ENCODE measurements at places on chromosomes 6 and 20.

DNA sequence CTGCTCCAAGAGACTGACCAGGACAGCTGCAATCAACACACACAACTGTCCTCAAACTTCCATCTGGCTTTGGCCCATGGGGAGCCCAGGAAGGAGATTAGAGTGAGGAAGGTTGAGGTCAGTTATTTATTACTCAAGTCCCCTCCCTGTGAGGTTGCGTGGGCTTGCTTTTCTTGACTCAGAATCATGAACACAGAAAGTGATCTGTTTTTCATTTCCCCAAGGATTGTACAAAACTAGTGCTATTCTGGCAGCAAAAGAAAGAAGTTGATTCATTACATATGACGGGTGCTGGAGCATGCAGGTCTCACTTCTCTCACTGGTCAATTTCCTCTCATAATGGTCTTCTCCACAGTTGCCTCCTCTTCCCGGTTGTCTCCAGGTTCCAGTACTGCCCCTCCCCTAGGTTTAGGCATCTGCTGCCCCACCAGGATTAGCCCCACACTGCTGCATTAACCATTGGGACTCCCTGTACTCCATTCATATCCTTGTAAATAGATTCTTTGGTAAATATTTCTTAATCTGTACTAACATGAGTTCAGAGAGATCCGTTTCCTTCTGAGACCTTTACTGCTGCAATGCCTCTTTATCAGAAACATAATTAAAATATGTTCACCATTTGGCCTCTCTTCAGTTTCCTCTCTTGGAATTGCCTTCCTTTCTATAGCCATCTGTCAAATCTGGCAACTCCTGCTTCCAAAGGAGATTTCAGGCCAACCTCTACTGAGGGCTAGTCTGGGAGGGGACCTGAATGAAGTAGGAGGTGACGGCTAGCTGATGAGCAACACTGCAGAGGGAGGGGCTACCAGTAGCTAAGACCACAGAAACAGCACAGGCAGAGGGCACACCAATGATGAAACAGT, 888.8 kb downstream of the QKI start:
- DNase-seq = no peak

GRCh38 chr6:103011605-103012004, 1618.1 kb downstream of the GRIK2 start:
- DNase-seq = no peak

DNA sequence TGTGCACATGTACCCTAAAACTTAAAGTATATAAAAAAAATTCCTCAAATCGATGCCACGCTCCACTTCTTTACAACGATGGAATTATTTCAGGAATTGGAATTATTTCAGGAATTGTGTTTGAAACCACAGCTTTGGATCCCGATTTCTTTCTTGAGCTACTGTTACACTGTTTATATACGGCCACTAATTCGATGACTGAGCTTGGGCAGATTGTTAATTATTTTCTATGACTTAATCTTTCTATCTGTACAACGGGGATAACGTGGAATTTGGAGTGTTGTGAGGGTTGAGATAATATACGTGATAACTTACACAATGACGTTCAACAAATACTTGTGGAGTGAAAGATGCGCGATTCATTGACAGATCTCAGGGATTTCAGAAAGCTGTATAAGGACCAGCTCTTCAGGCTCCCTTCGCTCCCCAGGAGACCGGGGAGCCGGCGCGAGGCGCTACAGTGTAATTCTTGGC, 171.3 kb downstream of the SLC16A10 start:
- no peak for DNase-seq

DNA sequence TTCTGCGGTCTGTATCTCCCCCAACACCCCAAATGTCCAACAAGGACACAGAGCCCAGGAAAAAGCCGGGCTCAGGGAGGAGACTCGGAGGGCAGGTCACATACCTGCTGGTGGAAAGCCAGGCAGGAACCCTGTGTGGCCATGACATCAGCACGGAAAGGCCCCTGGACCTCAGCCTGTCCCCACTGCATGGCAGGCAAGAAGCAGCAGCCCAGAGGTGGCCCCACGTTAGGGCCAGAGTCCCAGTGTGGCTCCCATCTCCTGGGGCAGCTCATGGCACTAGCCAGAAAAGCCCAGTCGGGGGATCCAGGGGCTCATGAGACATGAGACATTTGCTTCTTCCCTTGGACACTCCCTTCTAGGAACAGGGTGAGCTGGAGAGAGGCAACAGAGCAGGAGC, 258.7 kb downstream of the DLL1 start:
- DNase-seq = no peak

DNA sequence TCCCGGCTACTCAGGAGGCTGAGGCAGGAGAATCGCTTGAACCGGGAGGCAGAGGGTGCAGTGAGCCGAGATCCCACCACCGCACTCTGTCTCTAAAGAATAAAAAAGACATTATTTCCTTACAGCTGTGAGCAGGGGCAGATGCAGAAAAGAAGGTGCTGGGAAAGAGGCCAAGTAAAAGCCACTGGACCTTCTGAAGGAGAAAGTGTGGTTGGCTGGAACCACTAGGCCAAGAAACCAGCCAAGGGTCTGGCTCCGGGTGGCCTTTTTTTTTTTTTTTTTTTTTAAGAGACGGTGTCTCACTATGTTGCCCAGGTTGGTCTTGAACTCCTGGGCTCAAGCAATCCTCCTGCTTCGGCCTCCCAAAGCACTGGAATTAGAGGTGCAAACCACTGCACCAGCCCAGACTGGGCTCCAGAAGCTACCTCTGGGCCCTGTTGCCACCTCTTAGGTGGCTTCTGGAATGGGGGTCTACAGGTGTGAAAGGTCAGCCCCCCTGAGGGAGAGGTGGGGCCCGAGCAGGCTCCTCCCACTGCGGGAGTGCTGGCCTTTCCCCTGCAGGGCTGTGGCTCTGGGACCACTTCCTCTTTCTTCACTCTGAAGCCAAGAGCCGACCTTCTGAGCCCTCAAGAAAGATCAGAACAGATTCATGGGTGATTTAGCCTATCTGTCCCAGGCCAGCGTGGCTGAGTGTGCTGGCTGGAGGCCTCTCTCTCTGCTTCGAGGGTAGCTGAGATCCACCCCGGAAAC, at the start of gene FGD2:
TSS of gene FGD2 (plus strand) at position 595 of the 750 bp plus-strand sequence. CDS start 163 bp downstream, outside the sequence.
- no peak for DNase-seq

GRCh38 chr6:150212778-150213177, 69.9 kb downstream of the PPP1R14C start:
- no peak for DNase-seq

DNA sequence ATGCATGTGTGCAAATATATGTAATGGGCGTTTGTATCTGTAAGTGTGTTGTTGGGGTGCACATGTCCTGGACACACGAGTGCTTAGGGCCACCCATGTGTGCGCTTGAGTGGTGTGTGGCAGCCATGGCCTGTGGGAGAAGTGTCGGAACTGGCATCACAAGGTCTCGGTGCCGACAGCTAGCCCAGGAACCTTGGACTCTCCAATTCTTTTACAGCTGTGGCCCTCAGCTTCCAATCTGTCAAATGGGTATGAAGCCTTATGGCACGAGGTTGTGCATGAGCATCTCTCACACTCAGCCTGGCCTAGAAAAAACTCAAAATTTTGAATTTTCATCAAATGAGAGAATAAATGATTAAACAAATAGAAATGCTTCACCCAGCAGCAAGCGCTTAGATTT, 42.0 kb downstream of the SPDEF start:
- DNase-seq = no peak

DNA sequence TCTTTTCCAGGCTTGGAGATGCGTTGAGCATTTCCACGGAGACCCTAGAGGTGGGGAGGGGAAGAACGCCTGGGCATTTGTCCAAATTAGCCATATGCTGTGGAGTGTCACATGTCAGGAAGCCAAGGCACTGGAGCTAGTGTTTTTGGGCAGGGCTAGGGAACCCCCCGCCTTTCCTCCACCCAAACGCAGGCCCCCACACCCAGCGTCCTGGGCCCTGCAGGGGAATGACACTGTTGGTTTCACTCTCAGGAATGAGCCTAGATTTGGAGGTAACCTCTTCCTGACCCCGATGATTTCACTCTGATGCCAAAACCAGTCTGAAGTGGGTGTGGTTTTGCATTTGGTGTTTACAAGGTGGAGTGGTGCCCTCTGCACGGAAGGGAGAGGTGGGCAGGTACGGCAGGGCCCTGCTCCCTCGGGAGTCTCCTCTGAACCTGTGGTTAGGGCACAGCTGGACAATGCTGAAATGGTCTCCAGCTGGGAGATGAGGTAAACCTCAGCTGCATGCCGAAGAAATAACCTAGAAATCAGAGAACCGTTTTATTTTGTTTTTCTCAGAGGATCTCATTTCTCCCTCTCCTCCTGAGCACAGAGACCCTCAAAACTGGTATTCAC, 29.5 kb downstream of the MTHFD1L start:
- DNase-seq = no peak

DNA sequence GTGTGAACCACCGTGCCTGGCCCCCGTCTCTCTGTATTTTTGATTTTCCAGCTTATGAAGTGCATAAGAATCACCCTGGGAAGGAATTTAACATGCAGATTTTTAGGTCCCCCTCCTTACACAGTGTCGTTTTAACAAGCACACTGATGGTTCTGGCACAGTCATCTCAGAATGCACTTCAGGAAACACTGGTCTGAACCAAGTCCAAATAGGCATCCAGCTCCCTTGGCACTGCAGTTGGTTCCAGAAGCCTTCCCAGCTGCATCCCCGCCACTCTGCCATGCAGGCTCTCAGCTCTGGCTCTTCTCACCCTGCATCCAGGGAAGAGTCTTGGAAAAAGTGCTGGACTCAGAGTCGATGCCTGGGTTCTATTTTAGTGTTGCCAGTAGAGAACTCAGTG, 20.1 kb downstream of the RIPOR2 start:
- no peak for DNase-seq

DNA sequence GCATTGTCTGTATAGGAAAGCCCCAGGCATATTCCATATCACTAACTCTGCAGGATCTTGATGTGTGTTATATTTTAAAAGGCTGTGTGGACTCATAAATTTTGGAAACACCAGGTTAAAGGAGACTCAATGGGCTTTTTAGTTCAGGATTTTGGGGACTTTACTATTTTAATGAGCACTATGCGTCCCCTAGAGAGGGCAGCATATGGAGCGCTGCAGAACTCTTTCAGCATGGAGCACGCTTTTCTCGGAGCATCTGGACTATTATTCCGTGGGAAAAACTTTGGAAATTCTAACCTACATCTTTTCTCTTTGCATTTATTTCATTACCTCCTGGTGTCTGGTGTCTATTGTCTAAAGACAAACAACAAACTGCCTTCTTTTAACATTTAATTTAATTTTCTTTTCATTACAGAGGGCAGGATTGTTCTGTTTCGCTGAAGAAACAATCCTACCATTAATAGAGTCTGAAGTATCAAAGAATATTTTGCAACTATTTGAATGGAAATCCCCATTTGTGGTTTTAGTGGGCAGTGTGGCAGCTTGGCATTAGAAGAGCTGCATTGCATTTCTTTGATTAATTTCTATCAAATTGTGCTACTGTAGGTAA, 399.9 kb upstream of the HSF2 start:
- no peak for DNase-seq

DNA sequence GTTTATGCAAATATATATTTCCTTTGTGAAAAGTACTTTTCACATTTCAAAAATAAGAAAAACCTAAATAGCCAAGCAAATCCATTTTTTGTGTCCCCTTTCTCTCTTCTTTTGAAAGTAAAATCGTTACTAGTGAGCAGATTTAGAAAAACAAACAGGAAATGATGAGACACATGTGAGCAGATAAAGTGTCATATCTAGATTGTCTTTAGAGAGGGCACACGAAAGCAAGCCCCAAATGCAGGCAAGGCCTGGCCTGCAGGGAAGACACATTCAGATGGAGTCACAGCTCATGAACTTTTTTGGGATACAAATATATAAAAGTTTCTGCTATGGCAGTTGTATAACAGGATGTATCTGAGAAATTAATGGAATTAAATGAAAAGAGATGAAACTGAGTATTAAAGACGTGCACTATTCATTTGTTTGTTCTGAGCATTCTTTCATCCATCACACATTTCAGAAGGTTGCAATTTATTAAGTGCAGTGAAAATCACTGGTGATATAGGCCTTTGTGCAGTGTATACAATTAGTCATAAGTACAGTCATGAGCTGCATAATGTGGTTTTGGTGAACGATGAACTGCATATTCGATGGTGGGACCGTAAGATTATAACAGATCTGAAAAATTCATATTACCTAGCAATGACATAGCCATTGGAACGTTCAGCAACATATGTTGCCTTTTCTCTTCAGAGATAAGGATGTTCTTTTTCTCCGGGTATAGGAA, 101.4 kb downstream of the PACRG start:
- DNase-seq = no peak

- no peak for DNase-seq
Observed at GRCh38 chr20:9163251-9163650, 94.4 kb downstream of the PLCB4 start.

DNA sequence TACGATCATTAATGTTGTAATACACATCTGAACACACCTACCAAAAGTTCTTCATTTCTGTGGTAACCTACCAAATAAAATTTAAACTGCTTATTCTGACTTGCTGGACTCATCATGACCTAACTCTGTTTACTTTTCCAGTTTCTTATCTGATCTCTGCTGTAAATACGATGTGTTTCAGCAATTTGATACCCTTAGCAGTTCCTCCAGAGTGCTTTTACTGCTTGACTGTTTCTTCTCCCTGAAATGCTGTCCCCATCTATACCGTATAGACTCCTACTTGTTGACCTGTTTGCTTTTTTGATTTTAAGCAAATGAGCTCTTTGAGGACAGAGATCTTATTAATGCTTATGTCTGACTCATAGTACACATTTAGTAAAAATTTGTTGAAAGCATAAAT, 119.5 kb downstream of the SCAF8 start:
- no peak for DNase-seq

- DNase-seq = no peak
Observed at GRCh38 chr20:10715035-10715434, 41.2 kb upstream of the JAG1 start.

GRCh38 chr6:3844097-3844463, 5.1 kb upstream of the FAM50B start:
- no peak for DNase-seq

DNA sequence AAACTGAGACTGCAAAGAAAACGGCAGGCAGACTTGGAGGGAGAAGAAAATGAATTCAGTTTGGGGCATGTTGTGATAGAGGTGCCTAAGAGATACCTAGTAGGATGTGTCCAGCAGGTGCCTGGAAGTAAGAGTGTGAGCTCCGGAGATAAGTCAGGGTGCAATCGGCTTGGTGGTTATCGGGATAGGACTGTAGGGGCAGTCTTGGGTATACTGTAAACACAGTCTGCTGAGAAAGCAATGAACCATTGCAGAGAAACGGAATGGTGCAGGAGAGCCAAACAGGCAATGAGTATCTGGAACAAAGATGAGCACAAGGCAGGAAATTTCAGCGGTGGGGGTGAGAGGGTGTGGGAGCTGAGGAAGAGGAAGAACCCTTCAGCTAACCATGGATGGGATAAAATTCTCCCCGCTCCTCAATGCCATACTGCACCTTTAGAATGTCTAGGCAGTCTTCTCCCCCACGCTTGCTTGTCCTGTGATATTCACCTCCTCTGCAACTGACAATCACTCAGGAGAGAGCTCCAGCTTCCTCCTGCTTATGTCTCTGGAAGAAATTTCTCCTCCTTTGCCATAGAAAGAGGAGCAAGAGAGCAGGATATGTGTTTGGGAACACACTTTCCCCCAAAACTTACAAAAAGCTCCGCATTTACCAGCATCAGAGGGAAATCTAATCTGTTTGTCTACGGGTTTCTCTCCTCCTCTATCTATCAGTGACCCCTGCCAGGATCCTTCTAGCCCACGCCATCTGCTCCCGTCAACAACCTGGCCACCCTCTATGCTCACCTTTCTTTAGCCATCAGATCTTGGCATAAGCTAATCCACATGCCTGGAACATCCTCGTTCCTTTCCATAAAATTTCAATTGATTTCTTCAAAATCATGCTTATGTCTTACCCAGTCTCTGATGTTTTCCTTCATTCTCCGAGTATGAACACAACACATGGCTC, 381.7 kb upstream of the JARID2 start:
- no peak for DNase-seq

Measured in effector memory CD4-positive, alpha-beta T cell (primary cell).